ENCODE measurements at places on chromosomes 11 and 22. TPM values are rescaled to one million over a fixed set of nuclear protein-coding genes. Genes with fewer than 3 reads are reported as not detected.

- no peak for DNase-seq
These were observed 13.5 kb upstream of the ZC3H12C start for GRCh38 chr11:110079726-110080125.

BTG4 gene
- not detected for total RNA-seq

- no peak for DNase-seq
These were observed 3.9 kb downstream of the BCR start for GRCh38 chr22:23184100-23184763.

SGSM1 gene
- total RNA-seq: 0.09 TPM

RIMBP3B gene
- 0.39 TPM for total RNA-seq

PLEKHB1 gene
- 10.3 TPM for total RNA-seq
